Caki2 (cell line): ENCODE measurements at places on chromosomes 16 and 17. TPM values are rescaled to one million over a fixed set of nuclear protein-coding genes. Genes with fewer than 3 reads are reported as not detected.
A peak's percentile ranks its signal among the peaks of the same experiment; 100 is the strongest.

The C16orf54 gene
- not detected in 2 replicates for total RNA-seq

GRCh38 chr17:65930140-65930730, 261.7 kb downstream of the CEP112 start:
- DNase-seq: no peak

DNA sequence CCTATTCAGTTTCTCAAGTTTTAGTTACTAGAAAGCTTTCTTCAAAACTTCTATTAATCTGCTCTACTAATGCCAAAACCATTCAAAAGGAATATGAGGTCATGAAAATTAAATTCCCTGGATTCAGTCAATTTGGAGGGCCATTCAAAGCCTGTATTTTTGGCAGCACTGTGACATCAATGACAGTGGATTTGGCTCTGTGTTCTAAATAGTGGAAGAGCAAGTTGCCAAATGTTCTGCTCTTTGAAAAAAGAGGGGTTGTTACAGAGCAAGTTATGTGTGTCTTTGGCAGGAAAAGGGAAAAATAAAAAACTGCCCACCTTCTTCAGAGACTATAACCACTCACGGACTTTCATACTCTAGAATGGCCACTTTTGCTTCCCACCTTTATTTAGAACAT, 3.2 kb upstream of the C16orf46 start:
- DNase-seq: no peak

GRCh38 chr17:55622547-55622946, 100.1 kb downstream of the TMEM100 start:
- no peak for DNase-seq

GRCh38 chr16:46929378-46930332, 43.8 kb downstream of the DNAJA2 start:
- peak; percentile 24 for DNase-seq

The TMEM186 gene
- 10.2 and 17.8 TPM in 2 replicates for total RNA-seq

GRCh38 chr16:65763640-65764305, 602.7 kb upstream of the CDH5 start:
- DNase-seq: no peak

- no peak for DNase-seq
Observed at GRCh38 chr16:1206786-1207185, 18.3 kb downstream of the TPSG1 start.

The LRRC3C gene
- total RNA-seq: not detected in 2 replicates

The CDH8 gene
- total RNA-seq: 9.1 TPM in 1 of 2 replicates, not detected in the other

DNA sequence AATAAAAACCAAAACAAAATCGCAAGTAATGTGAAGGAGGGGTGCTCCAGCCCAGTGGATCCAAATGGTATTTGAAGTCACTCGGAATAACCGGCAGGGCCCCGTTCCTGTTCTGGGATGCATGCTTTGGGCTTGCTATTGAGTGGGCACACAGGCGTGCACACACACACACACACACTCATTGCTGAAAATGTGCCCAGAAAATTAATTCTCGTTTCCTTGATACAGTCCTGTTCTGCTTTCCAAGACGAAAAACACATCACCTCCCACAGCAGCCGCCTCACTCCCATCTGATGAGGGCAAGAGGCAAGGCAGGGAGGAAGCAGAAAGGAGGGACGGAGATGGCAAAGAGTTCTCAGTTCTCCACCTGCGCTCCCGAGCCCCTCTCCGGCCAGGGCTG, 62.2 kb upstream of the SDK2 start:
- DNase-seq: no peak

GRCh38 chr17:12521416-12521815, 144.3 kb upstream of the MYOCD start:
- no peak for DNase-seq

DNA sequence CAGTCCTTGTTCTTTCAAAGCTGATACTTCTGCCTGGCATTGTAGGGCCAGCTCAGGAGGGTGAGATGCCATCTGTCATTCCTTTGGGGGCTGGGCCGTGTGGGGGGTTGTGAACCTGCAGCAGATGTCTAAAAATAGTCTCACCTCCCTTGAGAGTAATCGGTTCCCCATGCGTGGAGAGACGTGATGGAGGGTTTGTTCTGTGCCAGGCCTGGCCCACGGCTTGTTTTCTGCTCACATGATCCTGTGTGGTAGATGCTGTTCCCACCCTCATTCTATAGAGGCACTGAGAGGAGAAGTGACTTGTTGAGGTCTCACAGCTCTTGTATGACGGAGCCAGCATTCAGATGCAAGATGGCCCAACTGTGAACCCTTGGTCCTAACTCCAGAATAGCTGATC, 4.6 kb downstream of the IRF8 start:
- DNase-seq: no peak

GRCh38 chr17:36818134-36818825, 119.0 kb upstream of the LHX1 start:
- DNase-seq: no peak

DNA sequence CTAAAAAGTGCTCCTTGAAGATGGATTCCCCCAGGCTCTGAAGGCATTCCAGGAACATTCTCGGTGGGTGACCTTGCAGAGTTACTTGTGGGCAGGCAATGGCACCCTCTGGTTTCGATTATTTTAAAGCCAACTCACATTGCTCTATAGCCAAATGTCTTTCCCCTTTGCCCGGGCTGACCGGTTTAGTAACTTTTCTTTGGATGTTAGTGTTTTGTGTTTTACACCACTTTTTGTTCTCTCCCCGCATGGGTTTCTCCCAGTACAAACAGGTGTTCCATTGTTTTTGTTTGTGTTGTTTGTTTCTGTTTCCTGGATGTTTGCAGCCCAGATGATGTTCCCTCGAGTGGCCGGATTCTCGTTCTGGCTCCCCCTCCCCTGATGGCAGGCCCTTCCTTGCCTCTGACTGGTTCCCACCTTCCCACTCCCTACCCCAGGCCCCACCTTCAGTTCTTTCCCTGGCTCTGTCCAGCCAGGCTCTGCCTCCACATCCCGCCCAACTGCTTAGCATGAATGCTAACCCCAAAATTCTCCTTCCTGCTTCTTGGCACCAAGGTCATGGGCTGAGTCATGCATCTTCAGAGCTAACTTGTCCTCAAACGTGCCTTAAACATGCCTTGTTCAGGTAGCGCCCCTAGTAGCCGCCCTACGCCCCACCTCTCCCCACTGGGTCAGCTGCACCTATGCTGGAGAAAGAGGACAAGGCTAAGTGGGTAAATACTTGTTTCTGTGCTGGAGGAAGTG, 40.6 kb downstream of the ELAC2 start:
- DNase-seq: no peak

GRCh38 chr16:57262841-57263540, 17.9 kb downstream of the ARL2BP start:
- no peak for DNase-seq

GRCh38 chr17:59387351-59388068, 56.1 kb downstream of the YPEL2 start:
- DNase-seq: no peak

GRCh38 chr16:11412175-11412904, 67.1 kb downstream of the RMI2 start:
- no peak for DNase-seq

- no peak for DNase-seq
Observed at GRCh38 chr16:46828292-46828691, 2.7 kb downstream of the C16orf87 start.

DNA sequence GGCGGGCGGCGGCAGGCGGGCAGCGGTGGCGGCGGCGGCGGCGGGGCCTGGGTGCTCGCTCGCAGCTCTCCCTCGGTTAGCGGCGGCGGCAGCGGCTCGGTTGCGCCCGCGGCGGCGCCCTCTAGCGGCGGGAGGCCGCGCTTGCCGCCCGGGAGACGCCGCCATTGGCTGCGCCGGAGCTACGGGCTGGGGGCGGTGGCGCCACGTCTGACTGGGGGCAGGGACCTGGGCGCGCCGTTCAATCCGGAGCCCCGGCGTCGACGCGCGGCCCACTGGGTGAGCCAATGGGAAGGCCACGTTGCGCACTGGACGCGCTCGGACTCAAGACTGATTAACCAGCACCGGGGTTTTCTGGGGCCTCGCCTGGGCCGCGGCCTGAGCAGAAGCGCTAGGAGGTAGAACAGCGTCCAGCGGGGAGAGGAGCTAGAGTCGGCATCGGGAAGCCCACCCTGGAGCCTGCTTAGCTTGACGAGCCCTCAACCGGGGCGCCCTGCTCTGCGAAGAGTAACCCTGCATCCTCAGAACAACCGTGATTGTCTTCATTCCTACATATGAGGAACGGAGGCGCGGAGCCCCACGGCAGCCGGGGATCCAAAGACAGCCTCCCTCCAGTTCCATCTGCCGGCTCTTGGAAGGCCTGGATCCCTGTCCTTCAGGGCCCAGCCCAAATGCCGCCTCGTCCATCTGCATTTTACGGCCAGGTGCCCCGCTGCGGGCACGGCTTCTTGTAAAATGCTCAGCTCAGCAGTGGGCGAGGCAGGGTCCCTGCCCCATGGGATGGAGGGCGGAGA, at the start of gene ZC3H7A:
ZC3H7A (minus strand) TSS at position 93 of the 791 bp plus-strand sequence. CDS start 14,904 bp downstream, outside the sequence.
- DNase-seq: peak; percentile 98

DNA sequence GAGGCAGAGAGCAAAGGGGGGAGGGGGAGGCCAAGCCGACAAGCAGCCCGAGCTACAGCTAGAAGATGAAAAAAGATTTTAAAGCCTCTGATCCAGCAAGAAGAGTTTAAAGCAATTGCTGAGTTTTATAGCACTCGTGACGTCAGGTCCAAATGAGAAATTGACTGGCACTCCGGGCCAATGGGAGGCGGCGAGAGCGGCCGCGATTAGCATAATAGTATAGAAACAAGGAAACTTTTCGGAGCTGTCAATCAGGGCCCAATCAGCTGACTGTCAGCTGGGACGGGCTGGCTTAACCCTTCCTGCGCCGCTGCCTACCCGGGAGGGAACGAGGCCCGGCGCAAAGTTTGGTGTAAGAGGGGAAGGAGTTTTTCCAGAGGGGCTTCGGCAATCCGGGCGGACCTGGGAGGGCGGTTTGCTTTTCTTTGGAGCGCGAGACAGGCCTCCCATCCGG, at the start of gene MAF:
MAF (minus strand) TSS at position 100 of the 454 bp plus-strand sequence. CDS start 835 bp downstream, outside the sequence.
- peak; percentile 87 for DNase-seq

GRCh38 chr17:22507823-22508222, 815.5 kb downstream of the KCNJ18 start:
- DNase-seq: no peak

GRCh38 chr16:75099738-75100602, 16.6 kb downstream of the LDHD start:
- no peak for DNase-seq

GRCh38 chr16:58515871-58516767, 802 bp downstream of the SETD6 start:
- DNase-seq: peak; percentile 27

- no peak for DNase-seq
Observed at GRCh38 chr17:901964-902363, 77.6 kb downstream of the NXN start.

DNA sequence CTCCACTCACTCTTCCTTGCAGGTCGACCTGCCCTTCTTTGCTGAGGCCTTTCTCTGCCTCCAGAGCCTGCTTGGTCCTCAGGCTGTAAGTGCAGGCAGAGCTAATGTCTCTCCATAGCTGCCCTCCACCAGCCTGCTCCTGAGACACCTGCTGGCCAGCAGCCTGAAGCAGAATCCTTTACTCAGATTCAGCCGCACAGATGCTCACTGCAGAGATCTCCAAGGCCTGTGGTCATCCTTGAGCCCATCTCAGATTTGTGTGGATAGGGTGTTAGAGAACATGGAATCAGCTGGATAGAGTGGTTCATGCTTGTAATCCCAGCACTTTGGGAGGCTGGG, 11.5 kb downstream of the DEXI start:
- DNase-seq: no peak
